ENCODE measurements at places on chromosomes 12 and 14. TPM values are rescaled to one million over a fixed set of nuclear protein-coding genes. Genes with fewer than 3 reads are reported as not detected.

GRCh38 chr12:70422631-70423030 is 56.5 kb downstream of the KCNMB4 start:
- no peak for DNase-seq

The RESF1 gene
- total RNA-seq = 21.7 TPM

GRCh38 chr14:102840771-102841528 is 63.7 kb downstream of the TRAF3 start:
- no peak for DNase-seq

The GON7 gene
- 15.6 TPM for total RNA-seq

DNA sequence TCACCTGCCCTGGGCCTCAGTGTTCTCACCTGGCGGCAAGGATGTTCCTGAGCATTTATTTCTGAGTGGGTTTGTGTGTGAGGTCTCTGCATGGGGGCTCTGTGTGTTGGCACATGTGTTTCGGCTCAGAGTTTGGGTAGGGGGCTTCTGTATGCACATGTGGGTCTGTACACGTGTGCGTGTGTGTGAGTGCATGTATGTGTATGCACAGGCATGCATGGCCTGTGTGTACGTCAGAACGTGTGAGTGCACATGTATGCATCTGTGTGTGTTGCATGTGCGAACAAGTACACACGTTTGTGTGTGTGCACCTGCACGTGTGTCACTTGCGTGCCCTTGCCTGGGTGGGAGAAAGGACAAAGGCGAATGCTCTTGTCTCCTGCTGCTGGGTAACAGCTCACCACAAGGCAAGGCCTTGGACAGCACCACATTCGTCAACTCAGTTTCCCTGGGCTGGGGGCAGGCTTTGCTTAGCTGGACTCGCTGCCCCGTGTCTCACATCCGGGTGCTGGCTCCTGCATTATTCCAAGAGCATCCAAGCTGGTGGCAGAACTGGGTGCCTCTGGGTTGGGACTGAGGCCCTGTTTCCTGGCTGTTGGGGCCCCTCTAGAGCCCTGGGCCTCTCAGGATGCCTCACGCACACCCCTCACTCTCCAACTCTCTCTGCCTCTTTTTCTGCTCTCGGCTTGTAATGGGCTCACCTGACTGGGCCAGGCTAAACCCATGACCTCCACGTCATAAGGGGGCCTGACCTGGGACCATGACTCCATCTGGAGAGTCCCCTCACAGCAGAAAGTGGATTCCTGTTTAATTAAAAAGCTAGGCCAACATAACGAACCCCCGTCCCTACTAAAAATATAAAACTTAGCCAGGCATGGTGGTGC is 153.6 kb upstream of the C14orf180 start:
- DNase-seq = no peak

GRCh38 chr14:69928111-69928523 is 48.9 kb downstream of the SMOC1 start:
- DNase-seq = no peak

DNA sequence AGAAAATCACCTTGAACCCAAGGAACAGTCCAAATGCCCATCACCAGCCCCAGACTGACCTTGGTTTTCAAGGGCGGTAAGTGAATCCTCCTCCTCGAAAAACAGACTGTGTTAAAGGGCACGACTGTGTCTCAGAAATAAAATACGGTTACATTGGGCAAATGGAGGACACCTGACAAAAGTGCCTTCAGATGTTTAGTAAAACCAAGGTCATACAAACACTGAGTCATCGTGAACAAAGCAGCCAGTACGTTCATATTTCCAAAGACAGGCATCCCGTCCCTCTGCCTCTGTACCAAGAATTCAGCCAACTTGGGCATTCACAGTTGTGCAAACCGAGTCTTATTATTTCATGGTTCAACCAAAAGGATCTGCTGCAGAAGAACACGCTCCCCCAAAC is 25.9 kb downstream of the FOXN3 start:
- no peak for DNase-seq

The CLEC12A gene
- 6.5 TPM for total RNA-seq

- DNase-seq = no peak
Observed at GRCh38 chr12:75921622-75922289, 109.8 kb downstream of the PHLDA1 start.

The SMOC1 gene
- total RNA-seq = 1.2 TPM

The PLEKHG7 gene
- total RNA-seq = not detected

DNA sequence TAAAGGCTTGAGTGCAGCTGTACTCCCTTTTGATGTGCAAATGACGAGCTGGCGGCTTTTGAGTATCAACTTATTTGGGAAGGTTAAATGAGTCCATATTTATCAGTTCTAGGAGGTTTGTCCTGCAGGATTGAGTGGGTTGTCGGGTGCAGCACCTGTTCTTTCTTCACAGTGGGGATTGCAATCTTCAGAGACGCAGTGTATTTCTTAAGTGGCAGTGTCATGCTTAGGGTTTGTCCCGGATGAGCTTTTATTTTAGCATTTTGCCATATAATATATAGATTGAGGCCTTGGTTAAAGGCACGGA is 1.2 kb downstream of the FUT8 start:
- DNase-seq = no peak

The OASL gene
- 0.08 TPM for total RNA-seq

The ARHGDIB gene
- 72.1 TPM for total RNA-seq

The GLT1D1 gene
- total RNA-seq = 0.68 TPM

The GALNT8 gene
- 2.7 TPM for total RNA-seq

The LRCOL1 gene
- not detected for total RNA-seq

The POTEG gene
- not detected for total RNA-seq

- no peak for DNase-seq
Observed at GRCh38 chr14:99807413-99808153, 14.4 kb downstream of the EML1 start.

DNA sequence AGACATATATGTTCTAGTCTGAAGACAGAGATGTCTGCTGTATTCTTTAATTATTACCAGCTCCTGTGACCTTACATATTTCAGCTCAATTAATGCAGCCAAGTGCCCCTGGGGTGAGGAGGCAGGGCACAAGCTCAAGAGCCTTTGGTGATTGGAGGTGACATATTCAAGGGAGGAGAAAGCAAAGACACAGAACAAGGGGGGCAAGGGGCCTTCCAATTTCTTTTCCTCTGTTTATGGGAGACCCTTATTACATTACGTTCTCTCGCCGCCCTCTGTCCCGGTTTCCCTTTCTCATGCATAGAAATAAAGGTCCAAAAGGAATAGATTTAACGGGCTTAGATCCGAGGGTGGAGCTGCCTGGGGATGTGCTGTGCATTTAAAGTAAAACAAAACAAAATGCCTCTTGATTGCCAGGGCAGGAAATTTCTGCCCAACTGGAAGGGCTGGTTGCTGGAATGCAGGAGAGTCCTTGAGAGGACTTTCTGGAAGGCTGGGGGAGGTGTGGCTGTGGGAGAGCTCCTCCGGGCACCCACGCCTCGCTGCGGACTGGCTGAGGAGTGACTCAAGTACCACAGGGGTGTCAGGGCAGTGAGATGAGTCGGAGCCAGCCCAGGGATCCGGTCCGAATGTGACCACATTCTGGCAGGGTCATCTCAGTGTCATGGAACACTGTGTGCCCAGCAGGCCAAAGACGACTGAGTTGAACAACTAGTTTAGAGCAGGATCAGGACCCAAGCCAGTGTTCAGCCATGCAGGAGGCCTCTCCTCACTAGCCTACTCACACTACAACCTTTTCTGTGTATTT is 32.1 kb upstream of the GSG1 start:
- DNase-seq = peak; percentile 71

DNA sequence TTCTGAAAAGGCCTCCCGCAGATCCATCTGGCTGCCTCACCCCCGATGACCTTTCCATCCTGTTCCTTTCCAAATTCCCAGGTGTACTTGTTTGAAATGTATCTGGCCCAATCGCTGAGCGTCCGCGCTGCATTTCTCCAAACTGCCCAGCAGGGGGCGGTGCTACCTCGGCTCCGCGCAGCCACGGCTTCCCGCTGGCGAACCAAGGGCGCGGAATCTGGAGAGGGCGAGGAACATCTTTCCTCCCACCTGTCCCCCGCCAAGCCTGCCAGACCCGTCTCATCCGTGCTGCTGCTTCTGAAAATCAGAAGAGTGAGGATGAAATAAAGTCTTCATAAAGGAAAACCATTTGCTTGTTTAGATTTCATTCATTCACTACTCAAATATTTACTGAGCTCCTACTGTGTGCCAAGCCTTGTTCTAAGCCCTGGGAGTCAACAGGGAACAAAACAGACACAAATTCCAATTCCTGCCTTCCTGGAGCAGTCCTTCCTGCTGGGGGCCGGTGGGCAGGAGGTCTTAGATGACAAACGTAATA is 16.8 kb upstream of the MYL2 start:
- peak; percentile 78 for DNase-seq

The ESRRB gene
- 2.9 TPM for total RNA-seq

The TMEM179 gene
- total RNA-seq = not detected

DNA sequence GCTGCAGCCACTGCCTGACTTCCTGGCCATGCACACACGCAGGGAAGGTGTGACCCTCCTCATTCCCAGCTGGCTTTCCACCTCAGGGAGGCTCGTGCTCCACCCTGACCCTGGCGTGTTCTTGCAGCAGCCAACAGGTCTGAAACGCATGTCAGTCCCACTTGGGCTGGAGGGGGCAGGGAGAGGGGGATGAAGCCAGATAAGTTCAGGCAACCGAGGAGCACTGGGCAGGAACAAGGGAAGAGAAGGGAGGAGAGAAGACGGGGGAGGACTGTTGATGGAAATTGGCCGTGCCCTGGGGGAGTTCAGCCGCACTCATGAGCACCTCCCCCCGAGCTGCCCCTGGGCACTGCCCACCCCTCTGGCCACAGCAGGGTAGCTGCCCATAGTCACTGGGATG is 182.4 kb upstream of the PRMT8 start:
- DNase-seq = no peak

The KLRB1 gene
- total RNA-seq = 0.38 TPM

DNA sequence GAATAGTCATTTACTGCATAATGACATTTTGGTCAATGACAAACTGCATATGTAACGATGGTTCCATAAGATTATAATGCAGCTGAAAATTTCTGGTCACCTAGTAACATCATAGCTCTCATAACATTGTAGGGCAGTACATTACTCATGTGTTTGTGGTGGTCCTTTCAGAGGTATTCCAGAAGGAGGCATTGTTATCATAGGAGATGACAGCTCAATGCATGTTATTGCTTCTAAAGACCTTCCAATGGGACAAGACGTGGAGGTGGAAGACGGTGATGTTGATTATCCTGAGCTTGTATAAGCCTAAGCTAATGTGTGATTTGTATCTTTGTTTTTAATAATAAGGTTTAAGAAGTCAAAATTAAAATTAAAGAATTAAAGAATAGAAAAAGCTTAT is 43.8 kb upstream of the TSPAN11 start:
- no peak for DNase-seq

GRCh38 chr14:90442388-90442787 is 45.6 kb downstream of the CALM1 start:
- no peak for DNase-seq

DNA sequence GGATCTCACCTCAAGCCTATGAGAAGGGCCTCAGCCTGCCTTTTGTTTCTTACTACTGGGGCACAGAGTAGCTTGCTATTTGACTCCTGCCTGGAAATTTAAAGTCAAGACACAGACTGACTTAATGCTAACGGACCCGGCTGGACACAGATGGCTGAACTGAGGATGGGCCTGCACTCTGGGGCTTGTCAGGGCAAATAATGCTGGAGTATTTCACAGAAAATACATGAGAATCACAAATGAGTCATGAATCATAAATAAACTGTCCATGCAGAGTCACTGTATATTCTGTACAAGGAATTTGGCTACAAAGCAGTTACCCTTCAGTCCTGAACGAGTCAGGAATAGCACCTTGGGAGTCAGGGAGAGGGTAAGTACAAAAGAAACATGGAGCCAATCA is 683.2 kb upstream of the FOXG1 start:
- DNase-seq = no peak

DNA sequence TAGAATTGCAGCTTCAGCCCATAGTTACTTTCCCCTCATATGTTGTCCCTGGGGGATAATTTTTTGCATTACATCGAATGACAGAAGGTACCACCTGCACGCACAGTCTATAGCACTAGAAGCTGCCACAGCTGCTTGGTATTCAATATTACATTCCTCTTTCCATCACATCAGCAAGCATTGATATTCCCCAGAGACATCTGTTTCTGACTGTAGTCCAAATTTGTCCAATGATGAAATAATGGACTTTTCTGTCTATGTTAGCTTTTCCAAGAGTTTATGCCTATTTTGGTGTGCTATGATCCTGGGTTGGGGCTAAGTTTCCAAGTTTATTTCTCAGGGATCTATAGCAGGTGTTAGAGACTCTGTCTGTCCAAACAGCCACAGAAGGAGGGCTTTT is 335.4 kb downstream of the LRIG3 start:
- no peak for DNase-seq

DNA sequence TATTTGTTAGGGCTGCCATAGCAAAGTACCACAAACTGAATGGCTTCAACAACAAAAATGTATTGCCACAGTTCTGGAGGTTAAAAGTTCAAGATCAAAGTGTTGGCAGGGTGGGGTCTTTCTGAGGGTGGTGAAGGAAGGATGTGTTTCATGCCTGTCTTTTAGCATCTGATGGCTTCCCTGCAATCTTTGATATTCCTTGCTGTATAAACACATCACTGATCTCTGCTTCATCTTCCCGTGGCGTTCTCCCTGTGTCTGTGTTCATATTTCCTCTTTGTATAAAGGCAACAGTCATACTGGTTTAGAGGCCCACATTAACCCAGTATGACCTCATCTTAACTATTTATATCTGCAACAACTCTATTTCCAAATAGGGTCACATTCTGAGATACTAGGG is 167.5 kb downstream of the BTG1 start:
- DNase-seq = no peak

- DNase-seq = no peak
Observed at GRCh38 chr14:68174446-68174845, 354.9 kb downstream of the RAD51B start.

All from Right ventricle myocardium inferior (tissue), 1 donor.